Naive thymus-derived CD8-positive, alpha-beta T cell (primary cell): ENCODE measurements at places on chromosomes 7 and 10.

GRCh38 chr7:150971242-150972022 lies 6.7 kb downstream of the KCNH2 start:
- DNase-seq = no peak

- no peak for DNase-seq
Measured at GRCh38 chr7:116715077-116715476, 43.1 kb downstream of the MET start.

- DNase-seq = no peak
Measured at GRCh38 chr10:84704101-84704500, 375.7 kb downstream of the CCSER2 start.

- DNase-seq = no peak
Measured at GRCh38 chr10:75776738-75777504, 345.5 kb downstream of the LRMDA start.

- no peak for DNase-seq
Measured at GRCh38 chr7:48515171-48515570, 343.9 kb downstream of the ABCA13 start.

- DNase-seq = no peak
Measured at GRCh38 chr10:16966991-16967865, 150.0 kb upstream of the RSU1 start.

DNA sequence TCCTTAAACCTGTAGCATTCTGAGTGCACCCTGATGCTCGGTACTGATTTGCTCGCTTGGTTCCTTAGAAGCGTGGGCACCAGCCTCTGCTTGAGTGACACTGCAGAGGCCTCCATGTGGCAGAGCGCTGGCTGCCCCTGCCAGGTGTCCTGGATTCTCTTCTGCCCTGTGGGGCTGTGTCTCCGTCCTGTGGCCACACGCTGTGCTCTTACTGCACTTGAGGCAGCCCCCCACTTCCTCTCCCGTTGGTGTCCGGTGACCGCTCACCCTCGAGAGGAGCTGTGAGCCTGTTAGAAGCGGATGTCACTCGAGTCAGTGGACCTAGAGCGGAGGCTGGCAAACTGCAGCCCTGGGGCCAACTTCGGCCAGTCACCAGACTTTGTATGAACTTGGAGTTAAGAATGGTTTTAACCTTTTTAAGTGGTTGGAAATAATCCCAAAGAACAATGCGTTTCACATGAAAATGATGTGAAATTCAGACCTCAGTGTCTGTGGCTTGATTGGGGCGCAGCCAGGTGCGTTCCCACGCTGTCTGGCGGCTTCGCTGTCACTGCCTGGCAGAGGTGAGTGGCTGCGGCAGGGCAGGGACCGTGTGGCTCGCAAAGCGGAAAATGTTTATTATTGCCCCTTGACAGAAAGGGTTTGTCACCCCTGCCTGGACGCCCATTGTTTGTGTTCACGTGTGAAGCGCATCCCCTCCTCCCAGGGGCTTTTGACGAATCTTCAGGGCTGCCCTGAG lies 114.6 kb downstream of the CYTH3 start:
- DNase-seq = no peak

DNA sequence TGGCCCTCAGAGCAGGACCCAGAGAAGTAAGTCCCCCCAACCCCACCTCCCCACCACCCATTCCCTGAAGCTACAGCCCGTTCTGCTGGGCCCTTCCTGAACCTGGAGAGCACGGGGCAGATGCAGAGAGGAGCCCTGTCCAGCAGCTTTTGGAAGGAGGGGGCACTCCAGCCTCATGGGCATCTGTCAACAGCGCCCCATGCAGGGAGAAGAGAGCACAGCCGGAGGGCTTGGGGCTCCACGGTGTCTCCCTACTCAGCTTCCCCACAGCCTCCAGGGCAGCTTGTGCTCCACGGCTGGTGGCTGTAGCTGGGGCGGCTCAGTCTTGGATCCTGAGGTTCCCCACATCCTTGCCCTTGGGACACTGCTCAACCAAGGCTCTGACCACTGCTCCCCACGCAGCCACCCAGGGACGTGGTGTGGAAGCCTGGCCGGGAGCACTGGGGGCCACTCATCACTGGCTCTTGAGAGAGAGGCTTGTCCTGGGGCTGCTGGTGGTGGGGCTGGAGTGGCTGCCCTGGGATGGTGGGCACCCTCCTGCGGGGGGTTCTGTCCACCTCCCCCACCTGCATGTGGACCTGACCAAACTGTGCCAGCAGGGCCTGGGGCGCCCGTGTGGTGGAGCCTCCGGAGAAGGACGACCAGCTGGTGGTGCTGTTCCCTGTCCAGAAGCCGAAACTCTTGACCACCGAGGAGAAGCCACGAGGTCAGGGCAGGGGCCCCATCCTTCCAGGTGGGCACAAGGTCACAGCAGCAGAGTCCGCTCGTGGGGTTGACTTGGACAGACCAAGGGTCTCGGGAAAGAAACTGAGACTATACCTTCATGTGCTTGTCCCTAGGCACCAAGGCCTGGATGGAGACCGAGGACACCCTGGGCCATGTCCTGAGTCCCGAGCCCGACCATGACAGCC lies 4.5 kb downstream of the PRAP1 start:
- no peak for DNase-seq

DNA sequence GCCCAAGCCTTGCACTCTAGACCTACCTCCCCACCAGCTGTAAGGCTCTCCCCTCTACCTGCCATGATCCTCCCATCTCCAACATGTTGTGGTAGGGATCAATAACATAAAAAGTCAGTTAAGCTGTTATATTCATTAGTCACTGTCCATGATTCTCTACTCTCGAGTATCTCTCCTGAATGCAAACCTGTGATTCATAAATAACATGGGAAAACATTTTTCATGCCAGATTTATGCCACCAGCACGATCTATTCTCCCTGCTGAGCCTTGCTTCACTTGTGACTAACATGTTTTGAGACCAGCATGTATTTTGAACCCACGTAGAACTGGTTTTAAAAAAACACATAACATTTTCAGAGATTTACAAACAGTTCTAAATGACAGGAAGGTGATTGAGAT lies 30.3 kb downstream of the TMEM168 start:
- DNase-seq = no peak

GRCh38 chr10:129046962-129047361 lies 420.1 kb upstream of the MGMT start:
- DNase-seq = no peak

DNA sequence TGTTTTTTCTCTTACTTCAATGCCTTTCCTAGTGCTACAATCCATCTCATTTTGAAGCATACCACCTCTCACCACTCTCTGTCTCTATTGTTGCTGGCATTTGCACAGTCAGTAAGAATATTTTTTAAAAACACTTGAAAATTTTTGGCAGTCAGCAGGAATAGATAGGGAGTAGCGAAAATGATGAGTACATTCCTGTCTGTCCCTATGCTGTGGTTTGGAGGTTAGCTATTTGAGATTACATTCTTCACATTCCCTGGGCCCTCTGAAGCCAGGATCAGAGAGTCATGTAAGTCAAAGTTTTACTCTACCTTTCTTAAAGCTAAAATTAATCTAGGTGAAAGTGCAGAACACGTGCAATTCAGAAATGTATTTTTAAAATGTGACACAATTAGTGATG lies 53.0 kb upstream of the MAGI2 start:
- DNase-seq = no peak

DNA sequence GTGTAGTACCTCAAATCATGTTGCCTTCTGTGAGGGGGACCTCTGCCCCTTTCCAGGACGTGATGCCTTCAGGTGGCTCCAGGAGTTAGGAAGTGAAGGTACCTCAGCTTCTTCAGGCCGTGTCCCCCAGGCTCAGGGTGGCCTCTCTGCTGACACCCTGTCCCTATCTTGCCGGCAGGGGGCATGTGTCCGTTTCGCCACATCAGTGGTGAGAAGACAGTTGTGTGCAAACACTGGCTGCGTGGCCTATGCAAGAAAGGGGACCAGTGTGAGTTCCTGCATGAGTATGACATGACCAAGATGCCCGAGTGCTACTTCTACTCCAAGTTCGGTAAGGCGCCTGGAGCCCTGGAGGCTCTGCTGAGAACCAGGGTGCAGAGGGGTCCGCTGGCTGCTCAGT lies 9.2 kb downstream of the CPSF4 start:
- no peak for DNase-seq

GRCh38 chr10:114607358-114607998 lies 50.6 kb downstream of the ABLIM1 start:
- no peak for DNase-seq

DNA sequence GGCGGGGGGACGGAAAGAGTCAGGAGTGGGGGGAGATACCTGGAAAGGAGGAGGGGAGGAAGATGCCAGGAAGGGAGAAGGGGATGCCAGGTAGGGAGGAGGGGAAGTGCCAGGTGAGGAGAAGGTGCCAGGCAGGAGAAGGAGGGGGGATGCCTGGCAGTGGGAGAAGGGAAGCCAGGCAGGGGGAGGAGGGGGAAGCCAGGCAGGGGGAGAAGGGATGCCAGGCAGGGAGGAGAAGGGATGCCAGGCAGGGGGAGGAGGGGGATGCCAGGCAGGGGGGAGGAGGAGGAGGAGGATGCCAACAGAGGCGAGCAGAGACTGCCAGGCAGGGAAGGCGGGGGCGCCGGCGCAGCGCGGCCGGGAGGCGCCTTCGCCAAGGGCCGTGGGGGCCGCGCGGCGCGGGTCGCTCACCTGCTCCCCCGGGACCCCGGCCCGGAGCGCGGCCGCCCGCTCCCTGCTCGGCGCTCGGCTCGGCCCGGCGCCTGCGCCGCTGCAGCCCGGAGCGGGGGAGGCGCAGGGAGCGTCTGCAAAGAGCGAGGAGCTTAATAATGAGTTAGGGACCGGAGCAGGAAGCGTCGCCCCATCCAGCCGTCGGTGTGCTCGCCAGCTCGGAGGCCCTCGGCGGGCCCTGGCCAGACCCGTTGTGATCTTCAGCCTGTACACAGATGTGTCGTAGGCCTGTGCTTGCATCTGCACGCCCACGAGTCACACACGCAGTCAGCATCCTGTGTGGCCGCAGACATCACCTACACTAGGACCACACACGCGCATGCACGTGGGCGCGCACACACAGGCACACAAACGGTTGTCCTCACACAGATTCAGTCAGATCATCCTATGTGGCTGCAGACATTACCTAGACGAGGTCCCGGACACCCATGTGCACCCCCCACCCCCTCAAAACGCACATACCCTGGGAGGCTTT lies 28.4 kb upstream of the SMARCD3 start:
- peak; percentile 22 for DNase-seq

GRCh38 chr7:70487428-70487827 lies 644.5 kb upstream of the GALNT17 start:
- no peak for DNase-seq

GRCh38 chr10:119299531-119299930 lies 92.2 kb downstream of the GRK5 start:
- no peak for DNase-seq

DNA sequence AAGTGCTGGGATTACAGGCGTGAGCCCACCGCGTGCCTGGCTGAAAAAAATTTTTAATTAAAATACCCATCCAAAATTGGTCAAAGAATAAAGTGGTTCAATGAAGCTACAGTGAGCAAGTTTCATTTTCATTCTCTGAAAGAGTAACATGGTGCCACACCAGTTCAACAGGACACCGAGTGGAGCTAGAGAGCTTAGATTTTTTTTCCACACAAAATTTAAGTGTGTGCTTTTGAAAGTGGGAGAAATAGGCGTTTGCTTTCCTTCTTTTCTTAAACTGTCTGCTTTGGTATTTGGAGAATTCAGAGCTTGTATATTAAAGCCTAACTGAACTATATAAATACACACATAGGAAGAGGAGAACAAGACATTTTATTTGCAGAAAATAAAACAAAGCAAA lies 43.4 kb downstream of the BPGM start:
- no peak for DNase-seq

- no peak for DNase-seq
Measured at GRCh38 chr10:29532256-29532878, 102.4 kb downstream of the SVIL start.

- no peak for DNase-seq
Measured at GRCh38 chr10:61410353-61411070, 42.7 kb downstream of the TMEM26 start.

DNA sequence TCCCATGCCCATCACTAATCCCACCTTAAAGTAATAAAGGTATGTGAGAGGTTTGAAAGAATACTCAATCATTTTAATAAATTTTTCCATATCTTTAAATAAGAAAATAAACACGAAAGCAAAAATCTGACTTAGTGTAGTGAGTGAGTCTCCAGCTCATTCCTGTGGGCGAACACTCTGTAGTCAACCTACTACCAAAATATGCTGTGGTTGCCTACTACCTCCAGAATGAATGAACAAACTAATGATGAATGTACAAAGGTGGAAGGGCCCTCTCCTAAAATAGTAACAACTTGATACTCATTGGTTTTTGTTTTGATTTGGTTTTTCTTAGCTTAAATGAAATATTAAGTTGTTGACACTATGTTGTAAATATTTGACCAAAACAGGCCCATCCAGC lies 195.5 kb upstream of the HPS1 start:
- no peak for DNase-seq

- no peak for DNase-seq
Measured at GRCh38 chr10:79007018-79007417, 61.7 kb upstream of the ZMIZ1 start.

- DNase-seq = no peak
Measured at GRCh38 chr7:119562839-119563238, 710.1 kb upstream of the KCND2 start.
